Stimulated activated CD4-positive, alpha-beta T cell treated with anti-CD3 and anti-CD28 coated beads, Interleukin-4, amount 100 ng/mL, for 1 hour (primary cell): ENCODE measurements at places on chromosomes 4 and X.

- no peak for DNase-seq
Observed at GRCh38 chr4:154471032-154471431, 20.6 kb downstream of the DCHS2 start.

DNA sequence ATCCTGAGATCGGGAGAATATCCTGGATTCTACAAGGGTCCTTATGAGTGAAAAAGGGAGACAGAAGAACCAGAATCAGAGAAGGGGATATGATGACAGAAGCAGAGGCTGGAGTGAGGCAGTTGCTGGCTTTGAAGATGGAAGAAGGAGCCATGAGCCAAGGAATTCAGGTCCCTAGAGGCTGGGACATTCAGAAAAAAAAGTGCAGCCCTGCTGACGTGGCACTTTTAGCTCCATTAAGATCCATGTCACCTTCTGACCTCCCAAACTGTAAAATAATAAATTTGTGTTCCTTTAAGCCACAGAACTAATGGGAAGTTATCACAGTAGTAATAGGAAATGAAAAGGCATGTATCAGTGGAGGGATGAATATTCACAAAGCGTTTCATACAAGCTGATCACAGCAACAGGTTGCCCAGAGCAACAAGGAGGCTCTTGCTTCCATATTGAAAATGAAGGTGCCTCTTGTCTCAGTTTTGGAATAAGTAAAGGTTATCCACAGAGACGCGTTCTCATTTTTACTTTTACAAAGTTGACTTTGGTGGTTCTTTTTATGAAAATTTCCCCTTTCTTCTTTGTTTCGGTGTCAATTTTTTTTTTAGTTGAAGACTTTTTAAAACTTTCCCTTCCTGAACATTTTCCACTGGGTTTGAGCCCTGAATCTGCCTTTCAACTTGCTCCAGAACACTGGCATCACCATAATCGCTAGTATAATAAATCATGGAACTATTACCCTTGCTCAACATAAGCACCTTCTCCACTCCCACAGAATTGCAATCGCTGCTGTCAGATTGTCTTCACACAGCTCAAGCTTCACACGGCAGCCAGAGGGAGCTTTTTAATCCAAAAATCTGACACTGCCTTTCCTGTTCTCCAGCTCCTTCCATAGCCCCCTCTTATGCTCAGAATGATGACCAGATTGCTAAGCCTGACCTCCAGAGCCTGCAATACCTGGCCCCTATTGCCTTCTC is 127.6 kb upstream of the RBPJ start:
- no peak for DNase-seq

DNA sequence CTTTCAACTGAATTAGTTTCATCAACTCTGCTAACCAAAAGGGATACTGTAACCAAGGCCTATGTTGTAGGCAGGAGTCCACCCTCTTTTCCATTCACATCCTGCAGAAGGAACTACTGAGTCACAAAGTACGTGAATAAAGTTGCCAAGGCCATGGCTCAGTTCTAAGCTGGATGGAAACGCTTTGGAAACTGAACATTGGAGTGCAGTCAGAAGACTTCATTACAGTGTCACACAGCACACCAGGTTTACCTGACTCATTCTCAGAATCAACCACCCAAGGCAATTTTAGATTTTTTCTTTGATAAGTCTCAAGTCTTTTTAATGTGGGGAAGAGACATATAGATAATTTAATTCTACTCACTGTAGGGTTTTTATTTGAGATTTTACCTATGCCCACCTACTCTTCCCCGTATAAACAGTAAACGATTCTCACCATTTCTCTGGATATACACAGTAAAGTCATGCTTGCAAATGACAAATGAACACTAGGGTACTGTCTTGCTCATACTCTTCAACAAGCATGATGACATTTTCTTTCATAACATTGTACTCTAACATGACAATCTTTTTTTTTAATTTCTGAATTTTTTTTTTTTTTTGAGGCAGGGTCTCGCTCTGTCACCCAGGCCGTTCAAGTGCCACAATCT is 58.9 kb upstream of the RBM47 start:
- no peak for DNase-seq

DNA sequence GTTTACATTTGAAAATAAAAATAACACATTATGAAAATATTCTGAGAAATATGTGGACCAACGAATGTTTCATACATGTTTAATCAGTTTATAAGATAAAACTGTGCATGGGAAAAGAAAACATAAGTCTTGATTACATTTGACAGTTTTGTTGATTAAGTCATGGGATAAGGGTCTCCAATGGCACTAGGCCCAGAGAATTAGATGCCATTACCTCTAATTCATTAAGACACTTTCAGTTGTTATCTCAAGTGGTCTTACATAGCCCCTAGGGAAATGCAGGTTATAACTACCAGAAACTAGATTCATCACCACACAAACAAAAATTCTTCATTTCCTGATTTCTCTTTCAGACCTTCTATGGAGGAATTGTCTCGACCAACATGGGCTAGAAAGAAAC is 300.8 kb downstream of the PCDH7 start:
- no peak for DNase-seq

- DNase-seq = no peak
Observed at GRCh38 chr4:80231180-80231579, 33.9 kb downstream of the PRDM8 start.

DNA sequence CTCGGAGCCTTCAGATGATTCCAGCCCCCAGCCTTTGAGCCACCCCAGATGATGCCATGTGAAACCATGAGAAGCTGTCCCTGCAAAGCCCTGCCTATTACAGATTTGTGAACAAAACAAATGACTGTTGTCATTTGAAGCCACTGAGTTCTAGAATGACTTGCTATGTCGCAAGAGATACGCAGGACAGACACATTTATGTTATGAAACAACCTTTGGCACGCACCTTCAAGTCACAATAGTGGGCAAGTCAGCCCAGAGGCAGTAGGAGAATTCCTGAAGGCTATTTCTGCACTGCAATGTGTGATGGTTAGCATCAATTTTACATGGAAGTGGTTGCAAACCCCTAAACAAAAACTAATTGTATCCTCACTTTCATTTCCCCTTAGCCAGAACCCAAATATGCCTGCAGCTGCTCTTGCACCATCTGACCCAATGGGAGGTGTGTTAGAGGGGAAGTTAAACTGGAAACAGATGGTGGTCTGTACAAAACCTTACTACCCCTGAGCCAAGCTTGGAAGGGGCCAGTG is 174.4 kb upstream of the ATP6AP2 start:
- DNase-seq = no peak

GRCh38 chrX:135009838-135010237 is 12.5 kb downstream of the RTL8B start:
- DNase-seq = no peak

DNA sequence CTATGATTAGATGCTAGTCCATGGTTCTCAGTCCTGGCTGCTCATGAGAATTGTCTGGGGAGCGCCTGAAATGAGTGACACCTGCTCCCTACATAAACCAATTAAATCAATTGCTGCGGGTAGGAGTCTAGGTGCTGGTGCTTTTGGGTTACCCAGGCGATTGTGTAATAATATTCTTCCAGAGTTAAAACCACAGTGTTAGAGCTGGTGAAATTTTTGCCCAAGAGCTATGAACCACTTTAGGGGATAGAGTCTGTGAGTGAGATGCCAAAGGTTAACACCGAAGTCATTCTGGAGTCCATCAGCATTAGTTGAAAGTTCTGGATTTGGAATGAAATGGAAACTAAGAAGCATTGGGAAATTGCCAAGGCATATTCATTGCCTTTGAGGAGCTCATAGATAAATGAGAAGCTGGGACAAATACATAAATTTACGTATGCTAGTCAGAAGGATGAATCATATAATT is 15.3 kb downstream of the PDK3 start:
- no peak for DNase-seq

GRCh38 chrX:105723966-105724735 is 98.2 kb upstream of the NRK start:
- DNase-seq = no peak

- no peak for DNase-seq
Observed at GRCh38 chr4:5746829-5747737, 36.1 kb downstream of the EVC start.

DNA sequence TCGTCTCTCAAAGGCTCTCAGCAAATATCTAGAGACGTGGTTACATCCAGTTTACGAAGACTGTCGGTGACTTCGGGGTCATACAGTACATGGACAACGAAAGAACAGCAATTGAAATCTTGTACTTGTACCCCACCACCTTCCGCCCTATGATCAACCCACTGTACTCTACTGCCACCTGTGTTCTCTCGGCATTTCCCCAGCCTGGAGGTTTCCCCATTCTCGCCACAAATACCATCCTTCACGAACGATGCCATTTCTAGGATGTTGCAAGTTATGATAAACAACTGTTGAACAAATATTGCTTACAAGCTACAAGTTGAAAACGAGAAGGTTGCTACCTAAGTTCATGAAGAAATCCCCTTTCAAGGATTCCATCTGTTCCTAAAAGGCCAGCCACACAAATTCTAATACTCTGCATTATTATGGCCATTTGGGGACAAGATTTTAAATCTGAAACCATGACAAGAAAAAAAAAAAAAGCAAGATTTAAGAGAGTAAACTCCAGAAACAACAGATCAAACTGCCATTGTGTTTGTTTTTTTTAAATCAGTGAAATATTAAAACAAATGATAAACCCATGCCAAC is 1.6 kb downstream of the APBB2 start:
- DNase-seq = no peak

DNA sequence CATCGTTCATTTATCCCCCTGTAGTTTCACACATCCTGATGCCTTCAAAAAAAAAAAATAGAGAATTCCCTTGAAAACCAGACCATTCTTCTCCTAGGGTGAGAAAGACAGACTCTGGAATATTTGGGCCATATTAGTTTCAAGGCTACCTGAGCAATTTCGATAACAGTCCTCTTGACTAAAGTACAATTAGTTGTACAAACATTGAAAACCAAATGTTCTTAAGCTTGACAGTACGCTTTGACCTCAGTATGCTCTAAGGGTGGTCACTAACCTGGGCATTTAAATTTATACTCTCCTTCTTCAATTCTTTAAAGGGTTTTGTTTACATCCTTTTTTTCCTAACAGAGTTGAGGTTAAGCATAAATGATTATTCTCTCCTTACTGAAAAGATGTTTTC is 364.6 kb upstream of the FTHL17 start:
- no peak for DNase-seq

DNA sequence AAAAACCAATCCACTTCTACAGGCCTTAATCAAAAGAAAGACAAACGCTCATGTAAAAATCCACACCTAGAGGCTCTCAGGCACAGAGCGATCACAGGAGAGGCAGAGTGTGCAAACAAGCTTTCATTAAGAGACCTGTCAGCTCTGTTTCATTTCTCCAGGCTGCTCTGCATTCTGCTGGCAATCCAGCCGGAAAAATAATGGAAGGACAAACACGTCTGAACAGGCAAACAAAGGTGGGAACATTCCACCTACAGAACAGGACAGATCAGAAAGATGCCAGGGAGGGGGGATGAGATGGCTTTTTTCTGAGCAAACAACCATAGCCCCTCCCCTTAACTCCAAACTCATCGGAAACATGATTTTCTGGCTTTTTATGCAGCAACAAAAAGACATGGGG is 9.7 kb downstream of the SOD3 start:
- DNase-seq = no peak

DNA sequence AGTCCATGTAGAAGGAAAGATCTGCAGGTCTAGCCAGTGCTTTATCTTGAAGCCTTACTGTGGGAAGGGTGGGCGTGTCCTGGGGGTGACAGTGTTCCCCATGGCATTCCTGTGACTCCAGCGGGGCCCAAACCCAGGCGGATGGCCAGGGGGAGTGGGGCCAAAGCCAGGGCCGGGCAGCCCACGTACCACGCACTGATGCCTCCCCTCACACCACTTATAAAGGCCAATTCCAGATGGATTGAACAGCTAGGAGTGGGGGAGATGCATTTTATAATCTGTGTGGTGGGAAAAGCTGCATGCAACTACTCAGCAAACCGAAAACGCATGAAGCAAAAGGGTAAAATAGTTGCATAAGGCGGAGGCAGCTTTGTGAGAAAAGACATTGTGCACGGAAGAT is 36.4 kb downstream of the NELFA start:
- DNase-seq = no peak
